ENCODE measurements at places on chromosomes 7 and 10.

- no peak for DNase-seq
Measured at GRCh38 chr10:132390170-132390920, 6.7 kb upstream of the PWWP2B start.

GRCh38 chr7:55026086-55026790 lies 7.4 kb downstream of the EGFR start:
- no peak for DNase-seq

DNA sequence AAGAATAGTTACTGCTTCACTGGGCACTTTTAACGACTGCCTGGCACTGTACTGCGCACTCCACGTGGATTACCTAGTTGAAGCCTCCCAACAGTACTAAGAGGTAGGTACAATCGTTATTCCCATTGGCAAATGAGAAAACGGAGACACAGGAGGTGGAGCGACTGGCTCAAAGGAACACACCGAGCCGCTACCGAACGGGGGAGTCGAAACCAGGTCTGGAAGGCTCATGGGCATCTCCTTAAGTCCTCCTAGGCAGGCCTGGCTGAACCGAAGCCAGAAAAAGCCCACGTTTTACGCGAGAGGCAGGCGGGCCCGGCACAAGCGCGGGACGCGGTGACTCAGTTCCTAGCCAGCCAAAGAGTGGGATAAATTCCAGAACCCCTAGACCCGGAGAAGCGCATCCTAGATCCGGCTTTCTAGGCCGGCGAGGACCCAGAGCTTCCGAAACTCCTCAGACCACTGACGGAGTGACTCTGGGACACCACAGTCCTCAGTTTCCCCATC lies 472 bp downstream of the PDAP1 start:
- DNase-seq: peak; percentile 19

- peak; percentile 30 for DNase-seq
Measured at GRCh38 chr7:116315293-116315692, 105.0 kb downstream of the TES start.

GRCh38 chr10:24552346-24553016 lies 171.2 kb downstream of the ARHGAP21 start:
- DNase-seq: no peak

DNA sequence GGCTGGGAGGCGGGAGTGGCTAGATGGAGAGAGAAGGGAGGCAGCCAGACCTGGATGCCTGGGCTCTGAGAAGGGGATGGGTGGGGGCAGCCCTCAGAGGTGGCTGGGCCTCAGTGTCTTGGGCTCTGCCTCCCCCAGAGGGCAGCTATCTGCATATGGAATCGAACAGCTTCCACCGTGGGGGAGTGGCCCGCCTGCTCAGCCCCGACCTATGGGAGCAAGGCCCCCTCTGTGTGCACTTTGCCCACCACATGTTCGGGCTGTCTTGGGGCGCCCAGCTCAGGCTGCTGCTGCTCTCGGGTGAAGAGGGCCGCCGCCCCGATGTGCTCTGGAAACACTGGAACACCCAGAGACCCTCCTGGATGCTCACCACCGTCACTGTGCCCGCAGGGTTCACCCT lies 3.3 kb downstream of the ZAN start:
- DNase-seq: no peak

DNA sequence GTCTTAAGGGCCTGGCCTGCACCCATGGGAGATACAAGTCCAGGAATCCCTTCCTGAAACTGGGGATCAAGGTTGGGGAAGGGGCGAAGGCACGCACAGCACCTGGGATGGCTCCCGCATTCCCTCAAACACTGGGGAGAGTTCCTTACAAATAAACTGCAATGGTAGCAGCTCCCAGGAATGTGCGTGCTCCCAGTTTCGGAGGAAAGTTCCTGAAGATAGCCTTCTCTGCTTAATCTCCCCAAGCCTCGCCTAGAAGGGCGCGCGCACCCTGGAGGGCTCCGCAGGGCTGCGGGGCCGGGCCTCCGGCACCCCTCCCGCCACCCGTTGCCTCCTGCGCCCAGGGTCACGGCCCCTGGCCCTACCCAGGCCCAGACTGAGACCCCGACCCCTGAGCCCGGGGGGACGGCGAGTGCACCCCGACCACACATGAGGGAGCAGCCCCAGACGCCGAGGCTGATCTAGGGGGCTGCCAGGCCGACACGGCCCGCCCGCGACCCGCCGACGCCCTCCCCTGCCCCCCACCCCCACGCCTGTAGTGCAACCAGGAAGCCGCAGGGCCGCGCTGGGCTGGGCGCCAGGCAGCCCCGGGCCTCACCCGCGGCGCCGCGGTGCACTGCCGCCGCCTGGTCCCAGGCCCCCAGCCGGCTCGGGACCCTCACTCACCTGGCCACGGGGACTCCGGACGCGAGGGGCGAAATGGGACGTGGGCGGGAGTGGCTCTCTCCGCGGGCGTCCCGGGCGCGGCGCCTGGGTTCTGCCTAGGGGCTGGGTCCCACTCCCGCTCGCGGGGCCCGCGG lies 460 bp downstream of the ANXA11 start:
- DNase-seq: no peak

DNA sequence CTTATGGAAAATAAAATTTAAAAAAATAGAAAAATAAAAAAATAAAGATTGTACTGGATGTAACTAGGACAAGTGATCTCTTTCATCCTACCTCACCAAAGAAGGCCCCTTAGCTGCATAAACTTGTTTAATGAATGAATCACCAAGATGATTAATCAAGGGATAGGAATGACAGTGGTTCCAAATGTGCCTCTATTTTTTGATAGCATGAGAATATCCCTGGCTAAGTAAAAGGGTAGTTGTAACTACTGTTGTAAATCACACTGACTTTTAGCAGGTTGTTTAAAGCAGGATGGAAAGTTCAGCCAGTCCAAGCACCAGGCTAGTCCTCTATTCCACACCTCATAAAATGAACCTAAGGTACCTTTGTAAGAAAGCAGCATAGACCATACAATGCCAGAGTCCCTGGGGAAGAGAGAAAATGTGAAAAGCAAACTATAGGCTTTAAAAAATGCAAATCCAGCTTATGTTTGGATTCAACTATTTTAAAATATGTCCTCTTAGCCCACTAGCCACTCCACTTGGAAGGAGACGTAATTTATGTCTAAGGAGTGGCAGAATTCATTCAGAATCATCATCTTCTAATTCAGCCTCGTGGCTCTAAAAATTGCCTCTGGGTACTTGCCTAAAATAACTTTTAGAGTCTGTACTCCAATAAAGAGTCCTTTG lies 126.8 kb downstream of the SKIDA1 start:
- peak; percentile 35 for DNase-seq

GRCh38 chr10:50607356-50607925 lies 16.3 kb downstream of the SGMS1 start:
- DNase-seq: no peak

DNA sequence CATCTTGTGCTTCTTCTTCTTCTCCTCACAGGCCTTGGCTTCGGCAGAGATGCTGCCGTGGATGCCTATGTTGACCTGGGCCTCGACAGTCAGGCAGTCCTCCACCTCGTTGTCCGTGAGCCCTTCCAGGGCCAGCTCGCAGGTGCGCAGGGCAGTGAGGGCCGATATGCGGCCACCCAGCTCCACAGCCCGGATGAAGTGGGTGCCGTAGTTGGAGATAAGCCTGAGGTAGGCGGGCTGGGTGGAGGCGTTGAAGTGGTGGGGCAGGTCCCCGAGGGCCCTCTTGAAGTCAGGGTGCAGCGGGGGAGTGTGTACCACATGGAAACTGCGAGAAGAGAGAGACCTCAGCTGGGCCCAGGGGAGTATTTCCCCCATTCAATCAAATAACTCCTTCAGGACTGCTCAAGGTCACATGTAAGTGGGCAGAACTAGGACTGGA lies 3.7 kb downstream of the PRF1 start:
- DNase-seq: no peak

DNA sequence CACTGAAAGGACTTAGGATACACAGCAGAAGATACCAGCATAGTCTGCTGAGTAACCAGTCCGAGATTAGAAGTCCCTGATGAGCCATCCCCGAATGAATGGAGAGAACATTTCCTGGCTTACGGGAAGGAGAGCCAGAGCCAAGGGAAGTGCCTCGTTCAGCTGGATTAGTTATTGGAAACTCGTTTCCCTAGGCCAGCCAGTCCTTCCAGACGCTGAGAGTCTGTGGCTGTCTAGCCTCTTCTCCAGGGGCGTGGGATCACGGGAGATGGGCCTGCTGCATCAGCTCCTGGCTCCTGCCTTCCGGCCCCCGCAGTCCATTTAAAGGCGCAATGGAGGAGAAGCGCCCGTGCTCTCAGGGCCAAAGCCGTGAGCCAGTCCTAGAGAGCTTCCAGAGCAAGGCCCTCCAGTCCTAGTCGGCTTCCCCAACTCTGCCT lies 712.8 kb downstream of the PARD3 start:
- DNase-seq: no peak

DNA sequence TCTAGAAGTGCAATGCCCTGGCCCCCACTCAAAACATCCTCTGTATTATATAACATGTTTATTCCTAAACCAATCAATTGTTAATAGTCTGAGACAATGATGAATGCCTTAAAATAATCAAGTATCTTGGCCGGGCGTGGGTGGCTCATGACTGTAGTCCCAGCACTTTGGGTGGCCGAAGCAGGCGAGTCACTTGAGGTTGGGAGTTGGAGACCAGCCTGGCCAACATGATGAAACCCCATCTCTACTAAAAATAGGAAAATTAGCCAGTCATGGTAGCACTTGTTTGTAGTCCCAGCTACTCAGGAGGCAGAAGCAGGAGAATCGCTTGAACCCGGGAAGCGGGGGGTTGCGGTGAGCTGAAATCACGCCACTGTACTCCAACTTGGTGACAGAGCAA lies 29.4 kb upstream of the CACNA2D1 start:
- no peak for DNase-seq

DNA sequence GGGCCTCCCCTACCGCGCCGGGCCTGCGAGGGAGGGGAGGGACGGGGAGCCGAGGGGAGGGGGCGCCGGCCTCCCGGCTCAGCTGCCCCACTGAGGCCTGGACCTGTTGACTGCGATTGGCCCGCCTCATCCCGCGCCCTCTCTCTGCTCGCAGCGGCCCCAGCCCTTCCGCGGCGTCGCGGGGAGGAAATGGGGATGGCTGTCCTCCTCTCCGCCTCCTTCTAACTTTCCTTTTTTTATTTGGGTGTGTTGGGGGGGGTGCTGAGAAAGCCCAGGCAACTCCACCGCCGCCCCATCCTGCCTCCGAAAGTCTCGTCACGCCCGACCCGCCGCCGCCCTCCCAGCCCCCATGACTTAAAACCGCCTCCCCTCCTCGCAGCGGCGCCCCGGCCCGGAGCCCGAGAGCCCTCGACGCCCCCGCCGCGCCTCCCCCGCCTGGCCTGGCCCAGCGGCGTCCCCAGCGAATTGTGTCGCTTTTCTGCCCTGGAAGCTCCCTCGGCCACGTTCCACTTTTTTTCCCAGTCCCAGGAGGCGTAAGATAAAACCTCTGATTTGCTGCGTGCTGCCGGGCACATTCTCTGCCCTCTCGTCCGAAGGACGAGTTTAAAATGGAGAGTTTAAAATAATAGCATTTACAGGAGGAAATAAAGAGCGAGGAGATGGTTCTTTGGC lies 842 bp upstream of the SKIDA1 start:
- no peak for DNase-seq

DNA sequence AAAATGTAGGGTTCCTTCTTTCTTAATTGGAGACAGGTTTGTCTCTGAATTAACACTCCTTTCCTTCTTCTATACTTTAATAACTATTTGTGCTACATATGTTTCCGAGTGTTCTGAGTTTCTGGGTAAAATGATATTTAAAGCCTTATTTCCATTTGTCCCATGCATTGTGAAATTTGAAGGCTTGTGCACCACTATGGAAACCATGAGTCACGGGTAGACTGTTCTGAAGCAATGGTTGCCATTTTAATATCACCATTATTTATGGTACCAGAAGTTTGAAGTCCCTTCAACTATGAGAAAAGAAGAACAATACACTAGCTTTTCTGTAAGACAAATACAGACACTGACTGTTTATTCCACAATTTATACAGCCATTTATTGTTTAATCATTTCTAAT lies 44.7 kb upstream of the ZEB1 start:
- DNase-seq: no peak

DNA sequence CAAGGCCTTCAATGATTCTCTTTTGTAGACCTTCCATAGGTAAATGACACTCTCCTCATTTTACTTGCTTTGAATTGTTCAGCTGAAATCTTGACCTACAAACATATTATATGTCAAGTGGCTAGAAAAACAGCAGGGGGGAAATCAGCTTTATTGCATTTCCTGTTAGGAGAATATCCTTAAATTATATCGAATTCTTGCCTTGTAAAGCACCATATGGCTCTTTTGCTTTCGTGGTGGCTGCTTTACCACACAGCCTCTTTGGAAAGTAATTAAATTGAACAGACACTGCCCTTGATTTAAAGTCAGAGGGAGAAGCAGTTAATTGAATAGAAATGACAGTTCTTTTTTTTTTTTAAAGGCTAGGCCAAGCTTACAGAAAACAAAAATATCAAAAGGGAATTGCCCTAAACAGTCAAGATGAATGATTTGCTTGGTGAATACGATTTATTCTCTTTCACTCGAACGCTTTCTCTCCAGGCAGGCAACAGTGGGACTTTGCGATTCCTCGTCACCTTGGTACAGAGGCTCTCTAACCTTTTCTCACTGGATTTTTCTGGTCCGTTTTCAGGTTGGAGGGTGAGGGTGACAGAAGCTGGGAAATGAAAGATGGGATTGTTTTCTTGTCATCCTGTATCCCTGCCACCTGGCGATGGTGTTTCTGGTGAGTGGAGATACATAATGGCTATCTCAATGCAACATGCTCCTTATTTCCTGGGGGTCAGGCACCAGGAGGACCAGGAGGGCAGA lies 126.0 kb downstream of the GATA3 start:
- no peak for DNase-seq

- DNase-seq: peak; percentile 42
Measured at GRCh38 chr7:139774376-139774775, 3.4 kb downstream of the HIPK2 start.

DNA sequence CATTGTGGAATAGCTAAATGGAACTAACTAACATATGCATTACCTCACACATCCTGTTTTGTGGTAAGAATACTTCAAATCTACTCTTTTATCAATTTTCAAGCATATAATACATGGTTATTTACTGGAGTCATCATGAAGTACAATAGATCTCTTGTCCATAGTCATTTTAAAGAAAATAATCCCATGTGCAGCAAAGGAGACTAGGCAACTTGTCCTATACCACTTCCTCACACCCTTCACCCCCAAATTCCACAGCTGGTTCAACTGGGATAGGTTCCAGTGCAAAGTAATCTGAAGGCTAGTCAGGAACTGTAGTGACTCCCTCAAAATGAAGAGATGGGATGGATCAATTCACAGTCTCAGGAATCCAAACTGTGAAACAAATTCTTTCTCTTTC lies 176.1 kb downstream of the SGMS1 start:
- no peak for DNase-seq

- no peak for DNase-seq
Measured at GRCh38 chr7:244974-245373, 45.0 kb upstream of the FOXL3 start.

- DNase-seq: no peak
Measured at GRCh38 chr7:90580051-90580450, 16.1 kb upstream of the CDK14 start.

DNA sequence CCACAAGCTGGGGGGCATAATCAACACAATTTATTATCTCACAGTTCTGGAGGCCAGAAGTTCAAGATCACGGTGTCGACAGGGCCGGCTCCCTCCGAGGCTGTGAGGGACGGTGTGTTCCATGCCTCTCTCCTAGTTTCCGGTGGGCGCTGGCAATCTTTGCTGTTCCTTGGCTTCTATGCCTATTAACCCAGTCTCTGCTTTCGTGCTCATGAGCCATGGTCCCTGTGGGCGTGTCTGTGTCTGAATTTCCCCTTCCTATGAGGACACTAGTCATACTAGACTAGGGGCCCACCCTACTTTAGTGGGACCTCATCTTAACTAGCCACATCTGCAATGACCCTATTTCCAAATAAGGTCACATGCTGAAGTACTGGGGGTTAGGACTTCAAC lies 29.4 kb downstream of the HIPK2 start:
- DNase-seq: no peak

GRCh38 chr7:139854124-139854511 lies 25.1 kb downstream of the TBXAS1 start:
- DNase-seq: no peak

Data from HTR-8/SVneo (cell line).